Tibial nerve (tissue), 4 donors: ENCODE measurements at places on chromosomes 3 and 15. TPM values are rescaled to one million over a fixed set of nuclear protein-coding genes. Genes with fewer than 3 reads are reported as not detected.

Gene GOLGA8Q
- total RNA-seq: 7.4 TPM

Gene SST
- not detected for total RNA-seq

Gene C15orf40
- total RNA-seq: 13.4 TPM

GRCh38 chr15:47968593-47968992 is 152.2 kb upstream of the SLC24A5 start:
- H3K27me3 ChIP-seq: no peaks in the 10 kb centered on the region
- H3K36me3 ChIP-seq: no peaks in the 10 kb centered on the region
- DNase-seq: no peak
- no peak overlapping the region for H3K27ac ChIP-seq
- H3K4me1 ChIP-seq: no peaks in the 10 kb centered on the region

DNA sequence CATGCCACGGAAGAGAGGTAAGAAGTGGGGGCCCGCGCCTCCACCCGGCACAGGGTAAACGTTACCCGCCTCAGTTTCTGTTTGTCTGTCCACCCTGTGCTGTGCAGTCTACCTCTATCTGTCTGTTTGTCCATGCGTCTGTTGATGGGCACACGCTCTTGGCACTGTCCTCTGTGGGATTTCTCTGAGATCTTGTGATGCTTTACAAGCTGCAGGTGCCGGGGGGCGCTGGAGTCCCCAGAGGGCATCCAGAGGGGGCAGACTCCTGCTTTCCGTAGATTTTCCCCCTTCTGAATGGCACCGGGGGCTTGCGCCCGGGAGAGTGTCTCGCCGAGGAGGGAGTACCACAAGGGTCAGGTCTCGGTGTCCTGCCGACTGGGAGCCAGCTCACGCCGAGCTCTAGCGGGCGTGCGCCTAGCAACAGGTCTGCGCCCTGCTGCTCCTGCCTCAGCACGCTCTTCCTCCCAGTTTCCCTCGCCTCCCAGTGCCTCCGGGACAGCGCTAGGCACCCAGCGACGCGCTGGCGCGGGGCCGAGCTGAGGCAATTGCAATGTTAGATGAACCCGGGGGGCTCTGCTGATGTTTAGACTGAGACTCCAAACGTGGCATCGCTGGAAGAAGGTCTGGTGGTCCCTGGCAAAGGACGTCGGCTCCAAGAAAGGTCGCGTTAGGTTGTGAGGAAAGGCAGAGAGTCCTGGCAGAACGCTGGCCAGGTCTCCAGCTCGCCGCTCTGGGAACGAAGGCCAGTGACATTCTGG is 667 bp downstream of the CEMIP start:
- no peaks in the 10 kb centered on the region for H3K36me3 ChIP-seq
- no peak overlapping the region for H3K27ac ChIP-seq
- no peak for DNase-seq
- H3K4me3 ChIP-seq: peak overlapping the region; percentile 29
- no peaks in the 10 kb centered on the region for H3K27me3 ChIP-seq
